IMR-90 (cell line): ENCODE measurements at places on chromosomes 7 and 10.

DNA sequence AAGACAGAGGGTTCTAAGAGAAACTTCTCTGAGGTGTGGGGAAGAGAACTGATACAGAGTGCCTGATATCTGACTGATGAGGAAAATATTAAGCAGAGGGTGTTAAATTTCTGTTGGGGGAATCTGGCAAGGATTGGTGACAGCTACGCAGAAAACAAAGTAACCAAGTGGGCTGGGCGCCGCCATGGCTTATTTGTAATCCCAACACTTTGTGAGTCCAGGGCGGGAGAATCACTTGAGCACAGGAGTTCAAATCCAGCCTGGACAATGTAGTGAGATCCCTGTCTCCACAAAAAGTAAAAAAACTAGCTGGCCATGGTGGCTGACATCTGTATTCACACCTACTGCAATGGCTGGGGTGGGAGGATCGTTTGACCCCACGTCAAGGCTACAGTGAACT, 2.1 kb upstream of the C7orf25 start:
- no peak for DNase-seq

GRCh38 chr7:50330696-50331095, 26.2 kb downstream of the IKZF1 start:
- no peak for DNase-seq

GRCh38 chr10:78205457-78206016, 171.9 kb downstream of the RPS24 start:
- DNase-seq: no peak

GRCh38 chr7:101598422-101598985, 30.6 kb downstream of the MYL10 start:
- DNase-seq: no peak

GRCh38 chr10:26225322-26225721, 8.7 kb downstream of the GAD2 start:
- DNase-seq: no peak
